ENCODE measurements at places on chromosomes 16 and 17. TPM values are rescaled to one million over a fixed set of nuclear protein-coding genes. Genes with fewer than 3 reads are reported as not detected.
A peak's percentile ranks its signal among the peaks of the same experiment; 100 is the strongest.

GRCh38 chr16:57479205-57479975, 6.9 kb downstream of the DOK4 start:
- no peak for DNase-seq

GRCh38 chr17:63686138-63686685, 13.7 kb downstream of the LIMD2 start:
- no peak for DNase-seq

DNA sequence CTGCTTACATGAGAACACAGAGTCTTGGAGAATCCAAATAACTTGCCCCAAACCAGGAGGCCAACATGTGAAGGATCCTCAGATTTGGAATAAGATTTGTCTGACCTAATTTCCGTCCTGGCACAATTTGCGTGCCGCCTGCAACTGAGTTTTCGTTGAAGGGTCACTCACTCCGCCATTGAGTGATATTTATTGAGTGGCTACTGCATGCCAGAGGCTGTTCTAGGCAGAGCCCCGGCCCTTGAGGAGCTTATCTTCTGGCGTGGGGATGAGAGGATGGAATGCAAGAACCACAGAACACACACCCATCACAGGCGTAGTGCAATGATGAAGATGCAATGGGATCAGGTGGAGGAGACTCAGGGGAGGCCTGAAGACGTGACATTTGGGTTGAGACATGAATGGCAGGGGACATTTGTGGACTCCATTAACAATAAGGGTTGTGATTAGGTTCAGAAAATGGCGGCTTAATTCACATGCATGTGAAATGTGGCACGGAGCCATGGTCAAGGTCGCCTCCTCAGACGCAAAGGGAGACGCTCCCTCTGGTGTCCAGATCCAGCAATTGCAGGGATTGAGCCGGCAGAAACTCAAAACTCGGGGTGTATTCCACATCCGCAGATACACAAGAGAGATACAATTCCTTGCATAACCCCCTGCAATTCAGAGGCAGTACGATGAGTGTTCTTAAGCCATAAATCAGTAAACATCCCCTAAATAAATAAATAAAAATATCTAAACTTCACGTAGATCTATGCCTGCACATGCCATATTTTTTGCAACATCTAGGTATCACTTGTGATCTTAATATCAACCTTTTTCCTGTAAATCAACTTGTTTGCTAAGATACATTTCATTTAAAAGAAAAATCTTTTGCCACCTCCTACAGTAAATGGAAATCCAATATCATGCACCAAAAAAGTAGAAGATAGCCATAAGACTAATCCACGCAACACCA, 57.9 kb upstream of the CACNG4 start:
- peak; percentile 93 for DNase-seq

DNA sequence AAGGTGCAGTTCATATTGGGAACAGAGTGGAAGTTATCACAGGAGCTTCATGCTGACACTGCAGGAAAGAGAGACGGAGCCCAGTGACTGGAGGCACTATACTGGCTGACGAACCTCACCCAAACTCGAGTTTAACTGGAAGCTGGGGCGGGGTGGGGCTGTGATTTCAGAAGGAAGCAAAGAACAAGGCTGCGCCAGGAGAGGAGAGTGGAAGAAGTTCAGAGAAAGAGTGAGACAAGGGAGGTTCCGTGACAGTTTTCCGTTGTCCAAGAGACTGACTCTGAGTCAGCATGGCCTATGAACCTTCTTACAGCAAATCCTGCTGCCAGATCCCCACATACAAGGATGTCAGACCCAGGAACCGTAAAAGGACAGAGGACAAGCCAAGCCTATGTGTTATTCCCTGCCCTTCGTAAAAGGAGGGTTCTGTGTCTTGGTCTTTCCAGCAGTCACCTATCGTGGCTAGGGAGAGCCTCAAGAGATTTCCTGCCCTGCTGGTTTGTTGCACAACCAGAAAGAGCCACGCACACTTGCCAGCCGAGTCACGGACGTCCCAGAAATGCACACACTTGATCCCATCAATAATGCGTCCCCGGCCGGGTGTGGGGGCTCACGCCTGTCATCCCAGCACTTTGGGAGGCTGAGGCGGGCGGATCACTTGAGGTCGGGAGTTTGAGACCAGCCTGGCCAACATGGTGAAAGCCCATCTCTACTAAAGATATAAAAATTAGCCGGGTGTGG, 5.1 kb downstream of the PITPNA start:
- DNase-seq: peak; percentile 92

- no peak for DNase-seq
These were observed 7.3 kb downstream of the C16orf86 start for GRCh38 chr16:67673712-67674580.

DNA sequence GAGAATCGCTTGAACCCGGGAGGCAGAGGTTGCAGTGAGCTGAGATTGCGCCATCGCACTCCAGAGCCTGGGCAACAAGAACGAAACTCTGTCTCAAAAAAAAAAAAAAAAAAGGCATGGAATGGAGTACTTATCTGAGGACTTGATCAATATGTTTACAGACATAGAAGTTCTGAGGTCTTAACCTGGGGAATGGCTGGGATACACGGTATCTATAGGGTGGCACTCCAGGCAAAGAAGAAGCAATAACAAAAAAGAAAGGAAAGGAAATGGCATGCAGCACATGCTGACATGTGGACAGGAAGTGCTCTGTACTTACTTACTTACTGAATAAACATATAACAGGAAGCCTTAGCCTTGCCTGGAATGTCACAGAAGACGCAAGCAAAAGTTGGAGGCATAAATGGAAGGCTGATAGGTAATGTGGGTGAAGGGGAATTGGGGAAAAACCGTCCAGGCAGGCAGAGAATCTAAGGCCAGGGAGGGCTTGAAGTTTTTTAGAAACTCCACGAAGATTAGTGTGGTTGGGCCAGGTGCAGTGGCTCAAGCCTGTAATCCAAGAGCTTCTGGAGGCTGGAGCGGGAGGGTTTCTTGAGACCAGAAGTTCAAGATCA, 10.1 kb upstream of the SPOP start:
- peak; percentile 25 for DNase-seq

DNA sequence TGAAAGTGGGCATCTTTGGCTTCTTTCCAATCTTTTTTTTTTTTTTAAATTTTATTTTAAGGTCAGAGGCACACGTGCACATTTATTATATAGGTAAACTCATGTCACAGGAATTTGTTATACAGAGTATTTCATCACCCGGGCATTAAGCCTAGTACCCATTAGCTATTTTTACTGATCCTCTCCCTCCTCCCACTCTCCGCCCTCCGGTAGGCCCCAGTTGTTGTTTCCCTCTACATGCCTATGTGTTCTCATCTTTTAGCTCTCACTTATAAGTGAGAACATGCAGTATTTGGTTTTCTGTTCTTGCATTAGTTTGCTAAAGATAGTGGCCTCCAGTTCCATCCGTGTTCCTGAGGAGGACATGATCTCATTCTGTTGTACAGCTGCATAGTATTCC, 108.5 kb downstream of the CYB561 start:
- DNase-seq: no peak

DNA sequence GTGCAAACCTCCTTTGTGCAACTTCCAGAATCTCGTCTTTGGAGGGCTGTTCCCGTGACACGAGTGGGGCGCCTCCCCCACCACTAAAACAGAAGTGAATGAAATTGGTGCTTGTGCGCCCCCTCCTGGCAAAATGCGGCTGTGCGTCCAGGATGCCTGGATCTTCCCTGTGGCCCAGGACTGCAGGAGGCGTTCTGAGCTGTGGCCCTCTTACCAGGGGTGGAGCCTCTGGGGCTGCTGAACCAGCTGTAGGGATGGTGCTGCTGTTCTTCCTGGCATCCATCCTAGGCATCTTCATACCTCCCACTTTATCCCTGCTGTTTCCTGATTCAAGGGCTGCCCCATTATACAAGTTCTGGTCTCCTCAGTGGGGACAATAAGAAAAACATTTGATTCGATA, 18.5 kb upstream of the NAGLU start:
- peak; percentile 97 for DNase-seq

The OTOA gene
- total RNA-seq: 0.32 TPM

The ICAM2 gene
- total RNA-seq: 26.7 TPM

- no peak for DNase-seq
These were observed 281.9 kb upstream of the MAF start for GRCh38 chr16:79882340-79883005.

GRCh38 chr17:32876417-32877163, at the start of gene MYO1D:
Gene MYO1D (minus strand): TSS chr17:32877124. CDS start chr17:32876872, 252 bp downstream.
- DNase-seq: peak; percentile 84

DNA sequence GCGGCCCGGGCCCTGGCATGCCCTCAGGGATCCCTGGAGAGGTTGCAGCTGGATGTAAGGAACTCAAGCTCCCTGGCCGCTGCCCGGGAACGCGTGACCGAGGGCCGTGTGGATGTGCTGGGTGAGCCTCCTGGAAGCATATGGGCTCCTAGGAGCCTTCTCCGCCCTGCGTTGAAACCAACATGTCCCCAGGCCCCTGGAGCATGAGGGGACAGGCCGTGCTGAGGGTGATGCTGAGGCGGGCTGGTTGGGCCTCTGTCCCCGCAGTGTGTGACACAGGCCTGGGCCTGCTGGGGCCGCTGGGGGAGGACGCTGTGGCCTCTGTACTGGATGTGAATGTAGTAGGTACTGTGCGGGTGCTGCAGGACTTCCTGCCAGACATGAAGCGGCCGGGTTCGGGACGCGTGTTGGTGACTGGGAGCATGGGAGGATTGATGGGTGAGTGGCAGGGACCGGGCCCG, 5.7 kb upstream of the HSD17B1 start:
- DNase-seq: no peak

DNA sequence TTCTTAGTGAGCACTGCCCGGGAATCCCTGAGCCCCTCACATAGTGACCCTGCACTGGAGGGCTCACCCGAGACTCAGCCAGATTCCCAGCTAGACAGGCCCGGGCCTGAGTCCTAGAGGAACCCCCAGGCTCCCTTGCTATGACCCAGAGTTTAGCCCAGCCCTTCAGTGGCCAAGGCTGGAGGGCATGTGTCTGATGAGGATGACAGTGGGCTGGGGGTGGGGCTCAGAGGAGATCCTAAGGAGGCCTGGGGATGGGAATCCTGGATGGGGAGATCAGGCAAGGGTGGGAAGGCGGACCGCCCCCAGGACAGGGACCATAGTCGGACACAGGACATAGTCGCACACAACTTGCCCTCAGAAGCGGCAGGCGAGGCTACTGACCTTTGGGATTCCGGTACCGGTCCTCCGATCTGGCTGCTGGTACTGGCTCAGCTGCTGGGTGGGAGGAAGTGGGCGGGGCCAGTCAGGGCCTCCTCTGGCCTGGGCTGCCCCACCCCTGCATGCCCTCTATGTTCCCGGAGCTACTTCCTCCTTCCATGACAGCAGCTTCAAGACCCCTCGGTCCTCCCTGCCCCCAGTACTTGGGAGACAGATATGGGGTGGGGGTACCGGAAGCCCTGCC, 1.1 kb downstream of the CD79B start:
- peak; percentile 89 for DNase-seq

The CACNG3 gene
- not detected for total RNA-seq

DNA sequence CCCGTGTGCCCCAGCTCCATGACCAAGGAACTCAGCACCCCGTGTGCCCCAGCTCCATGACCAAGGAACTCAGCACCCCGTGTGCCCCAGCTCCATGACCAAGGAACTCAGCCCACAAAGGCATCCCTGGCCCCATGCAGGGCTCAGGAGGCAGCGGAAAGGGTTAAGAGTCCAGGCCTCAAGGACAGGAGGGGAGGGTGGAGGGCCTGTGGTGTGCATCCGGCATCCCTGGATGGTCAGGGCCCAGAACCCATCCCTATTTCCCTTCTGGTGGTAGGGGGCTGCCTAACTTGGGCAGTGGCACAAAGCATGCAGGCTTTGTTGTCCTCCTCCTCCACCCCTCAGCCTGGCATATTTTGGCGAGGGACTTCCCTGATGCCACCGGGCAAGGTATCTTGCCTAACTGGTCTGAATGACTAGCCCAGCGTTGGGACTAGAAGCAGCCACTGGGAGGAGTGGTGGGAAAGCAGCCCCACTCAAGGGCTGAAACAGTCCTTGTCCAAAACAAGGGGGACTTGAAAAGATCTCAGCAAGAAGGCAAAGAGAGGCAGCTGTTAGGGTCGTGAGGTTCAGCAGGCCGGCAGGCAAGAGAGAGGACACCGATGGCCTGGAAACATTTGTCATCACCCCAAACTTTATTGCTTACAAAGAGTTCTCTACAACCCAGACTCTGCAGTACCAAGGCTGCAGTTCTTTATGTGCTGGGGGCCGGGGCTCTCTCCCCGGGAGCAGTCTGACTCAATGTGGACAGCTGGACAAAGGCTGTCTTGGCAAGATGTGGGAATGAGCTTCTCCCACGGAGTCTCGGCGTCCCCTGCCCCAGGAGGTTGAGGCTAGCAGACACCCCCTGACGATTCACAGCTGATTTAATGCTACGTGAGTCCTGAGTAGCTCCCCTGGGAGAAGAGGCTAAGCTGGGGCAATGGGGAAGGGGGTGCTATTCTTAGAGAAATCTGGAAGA, 902 bp upstream of the SPATA32 start:
- no peak for DNase-seq

The GJC1 gene
- total RNA-seq: 80.8 TPM

The MYH13 gene
- total RNA-seq: not detected

- no peak for DNase-seq
These were observed 114.3 kb downstream of the SPACA3 start for GRCh38 chr17:33105911-33106310.

GRCh38 chr16:65789161-65789945, 577.1 kb upstream of the CDH5 start:
- no peak for DNase-seq

- no peak for DNase-seq
These were observed 11.7 kb downstream of the TMEM100 start for GRCh38 chr17:55710829-55711496.

GRCh38 chr16:62225675-62226074, 189.4 kb upstream of the CDH8 start:
- DNase-seq: peak; percentile 78

GRCh38 chr17:59433586-59433985, 102.1 kb downstream of the YPEL2 start:
- DNase-seq: no peak

- DNase-seq: no peak
These were observed 11.3 kb upstream of the LPCAT2 start for GRCh38 chr16:55497558-55497957.

DNA sequence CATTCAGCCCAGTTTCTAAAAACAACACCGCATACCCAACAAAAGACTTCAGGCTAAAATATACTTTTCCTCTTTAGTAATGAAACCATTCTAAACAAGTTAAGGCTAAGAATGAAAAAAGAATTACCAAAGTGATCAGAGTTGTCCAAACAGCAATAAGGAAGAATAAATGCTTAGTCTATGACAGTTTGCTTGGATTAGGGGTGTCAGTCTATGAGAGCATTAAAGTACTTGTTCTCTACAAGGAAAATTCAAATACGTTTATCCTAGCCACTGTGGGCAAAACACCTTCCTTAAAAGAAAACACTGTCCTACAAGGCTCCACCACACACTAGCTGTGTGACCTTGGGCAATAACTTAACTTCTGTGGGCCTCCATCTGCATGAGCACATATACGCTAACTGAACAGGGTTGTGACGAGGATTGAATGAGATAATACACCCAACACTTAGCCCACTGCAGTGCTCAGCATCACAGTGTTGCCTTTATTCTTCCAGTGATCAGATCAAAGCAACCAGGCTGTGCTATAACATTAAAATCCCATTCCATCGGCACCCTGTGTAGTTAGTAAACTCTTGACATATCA, 53.6 kb downstream of the TEX2 start:
- DNase-seq: no peak

The SARM1 gene
- 16.1 TPM for total RNA-seq

- DNase-seq: no peak
These were observed 95.5 kb downstream of the GNAO1 start for GRCh38 chr16:56286809-56287208.

The GSDMA gene
- 0.19 TPM for total RNA-seq

Measured in posterior vena cava (tissue), 2 donors.